Right lung (tissue), 10 donors: ENCODE measurements at places on chromosomes 3 and 15. TPM values are rescaled to one million over a fixed set of nuclear protein-coding genes. Genes with fewer than 3 reads are reported as not detected.

GRCh38 chr3:152760024-152760563 is 74.8 kb upstream of the P2RY1 start:
- no peak for DNase-seq

TADA3 gene
- polyA plus RNA-seq = 81.5 TPM

GRCh38 chr3:58784888-58785287 is 118.3 kb upstream of the FAM3D start:
- no peak for DNase-seq

- DNase-seq = no peak
Observed at GRCh38 chr3:16051691-16052090, 122.8 kb upstream of the GALNT15 start.

NR2F2 gene
- polyA plus RNA-seq = 141 TPM

CLCN2 gene
- polyA plus RNA-seq = 10.7 TPM

- DNase-seq = no peak
Observed at GRCh38 chr3:63819151-63819398, at the start of gene C3orf49. Gene C3orf49, plus strand, starts transcription at chr3:63819299. Its CDS starts 173 bp downstream, at chr3:63819472.

GRCh38 chr3:109313061-109313460 is 3.3 kb downstream of the DPPA2 start:
- DNase-seq = no peak

DNA sequence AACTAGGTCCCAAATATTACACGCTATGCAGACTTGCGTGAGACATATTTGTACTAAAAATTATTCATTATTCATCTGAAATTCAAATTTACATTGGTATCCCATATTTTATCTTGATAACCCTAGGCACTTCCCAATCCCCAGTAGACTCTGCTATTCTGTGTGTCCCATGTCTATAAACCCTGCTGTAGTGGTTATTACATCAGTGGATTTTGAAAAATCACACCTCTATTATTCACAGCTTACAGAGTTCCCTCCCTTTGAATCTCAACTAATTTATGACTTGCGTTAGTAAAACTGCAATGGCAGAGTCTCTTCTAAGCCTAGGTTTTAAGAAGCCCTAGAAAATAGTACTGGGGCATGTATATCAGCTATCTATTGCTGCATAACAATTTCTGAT is 54.3 kb downstream of the TRIM69 start:
- DNase-seq = no peak

DNA sequence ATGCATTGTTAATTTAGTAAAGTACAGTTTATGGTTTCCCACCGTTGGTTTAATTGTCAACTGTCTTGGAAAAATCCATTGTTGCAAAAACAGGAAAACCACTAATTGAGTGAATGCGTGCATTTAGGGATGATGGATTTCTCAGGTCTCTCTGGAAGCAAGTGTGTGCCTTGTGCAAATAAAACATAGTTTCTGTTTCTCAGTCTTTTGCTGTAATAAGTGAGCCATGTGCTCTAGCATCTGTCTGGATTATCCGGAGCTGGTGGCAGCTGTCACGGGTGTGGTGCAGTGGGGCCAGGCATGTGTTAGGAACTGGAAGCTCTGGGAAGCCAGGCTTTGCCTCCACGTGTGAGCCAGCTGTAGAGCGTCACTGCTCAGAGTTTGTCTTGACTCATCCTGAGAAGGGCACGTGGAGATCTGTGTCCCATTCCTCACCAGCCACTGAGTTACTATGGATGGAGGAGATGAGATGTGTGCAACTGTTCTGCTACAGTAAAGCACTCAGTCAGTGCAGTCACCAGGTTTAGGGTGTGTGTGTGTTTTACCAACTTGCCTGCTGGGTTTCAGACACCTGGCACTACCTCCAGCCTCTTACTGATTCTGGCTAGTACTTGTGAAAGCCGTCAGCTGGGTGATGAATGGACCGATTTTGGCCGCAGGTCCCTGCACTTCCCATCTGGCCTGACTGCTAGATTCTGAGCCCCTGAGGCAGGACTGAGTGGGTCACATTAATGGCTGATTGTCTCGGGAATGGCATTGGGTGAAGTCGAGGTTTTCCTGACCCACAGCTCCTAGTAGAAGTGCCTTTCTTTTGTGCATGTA is 7.2 kb downstream of the APBA2 start:
- DNase-seq = no peak

GOLGA6A gene
- polyA plus RNA-seq = not detected

SEC62 gene
- polyA plus RNA-seq = 110 TPM

LAMB2 gene
- polyA plus RNA-seq = 423 TPM

DNA sequence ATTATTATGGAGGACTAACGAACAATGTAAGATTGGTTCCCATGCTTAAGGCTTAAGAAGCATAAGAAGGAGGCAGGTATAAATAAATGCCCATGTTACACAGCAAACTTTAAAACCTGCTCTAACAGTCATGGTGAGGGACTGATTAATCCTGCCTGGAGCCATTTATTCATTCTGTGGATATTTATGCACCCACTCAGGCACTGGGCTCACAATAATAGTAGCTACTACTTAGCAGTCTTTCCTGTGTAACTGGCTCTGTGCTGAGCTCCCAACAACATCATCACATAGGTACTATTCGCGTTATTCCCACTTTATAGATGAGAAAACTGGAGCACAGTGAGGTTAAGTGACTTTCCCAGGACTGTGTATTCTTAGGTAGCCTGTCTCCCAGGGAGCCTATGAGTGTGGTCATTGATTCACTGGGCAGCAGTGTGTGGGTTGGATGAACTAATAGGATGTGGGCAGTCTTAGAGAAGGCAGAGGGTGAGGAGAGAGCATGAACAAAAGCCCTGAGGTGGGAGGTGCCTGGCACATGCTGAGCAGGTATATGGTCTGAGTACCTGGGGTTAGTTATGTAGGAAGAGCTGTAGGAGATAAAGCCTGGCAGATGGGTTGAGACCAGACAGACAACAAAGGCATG is 44.1 kb upstream of the UMPS start:
- no peak for DNase-seq

GRCh38 chr15:25597571-25597970 is 158.7 kb upstream of the UBE3A start:
- DNase-seq = no peak

HLTF gene
- 69.7 TPM for polyA plus RNA-seq

DNA sequence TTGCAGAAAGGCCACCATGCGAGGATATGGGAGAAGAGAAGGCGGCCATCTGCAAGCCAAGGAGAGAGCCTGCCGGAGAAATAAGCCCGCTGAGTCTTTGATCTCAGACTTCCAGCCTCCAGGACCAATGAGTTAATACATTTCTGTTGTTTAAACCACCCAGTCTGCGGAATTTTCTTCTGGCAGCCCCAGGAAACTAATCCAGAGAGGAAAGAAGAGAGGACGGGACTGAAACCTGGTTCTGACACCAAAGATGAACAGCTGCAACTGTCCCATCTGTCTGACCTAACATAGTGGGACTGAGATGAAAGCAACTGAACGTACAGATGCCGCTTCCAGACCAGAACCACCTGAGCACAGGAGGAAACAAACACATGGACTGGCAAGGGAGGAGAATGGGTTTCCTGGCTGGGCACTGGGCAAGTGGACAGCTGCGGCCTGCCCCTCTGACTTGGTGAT is 32.3 kb downstream of the VGLL4 start:
- no peak for DNase-seq

CFAP100 gene
- 7.9 TPM for polyA plus RNA-seq

OR4M2 gene
- not detected for polyA plus RNA-seq

- no peak for DNase-seq
Observed at GRCh38 chr3:16289144-16289889, 24.3 kb downstream of the OXNAD1 start.

DNA sequence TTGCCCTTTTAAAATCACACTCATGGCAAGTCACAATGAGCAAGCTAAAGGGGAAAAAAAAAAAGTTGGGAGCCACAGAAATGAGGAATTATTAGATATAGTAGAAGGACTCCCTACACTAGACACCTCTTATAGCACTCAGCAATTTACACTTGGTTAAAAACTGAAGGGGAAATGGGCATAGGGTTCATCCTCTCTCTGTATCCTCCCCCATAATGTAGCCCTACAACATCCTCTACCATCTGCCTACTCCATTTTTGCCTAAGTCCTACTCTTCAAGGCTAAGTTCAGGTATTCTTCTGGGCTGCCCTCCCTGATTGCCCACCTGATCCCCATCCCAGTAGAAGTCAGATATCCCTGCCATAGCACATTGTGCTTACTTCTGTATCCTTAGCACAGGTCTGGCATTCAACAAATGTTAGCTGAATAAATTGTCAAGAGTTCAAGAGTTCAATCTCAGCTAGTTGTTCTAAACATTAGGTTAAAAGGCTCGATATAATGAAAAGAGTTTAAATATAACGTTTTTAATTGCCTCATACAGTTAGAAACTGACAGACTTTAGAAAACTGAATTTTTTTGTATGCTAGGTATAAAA is 14.5 kb downstream of the SETD2 start:
- DNase-seq = no peak

DNA sequence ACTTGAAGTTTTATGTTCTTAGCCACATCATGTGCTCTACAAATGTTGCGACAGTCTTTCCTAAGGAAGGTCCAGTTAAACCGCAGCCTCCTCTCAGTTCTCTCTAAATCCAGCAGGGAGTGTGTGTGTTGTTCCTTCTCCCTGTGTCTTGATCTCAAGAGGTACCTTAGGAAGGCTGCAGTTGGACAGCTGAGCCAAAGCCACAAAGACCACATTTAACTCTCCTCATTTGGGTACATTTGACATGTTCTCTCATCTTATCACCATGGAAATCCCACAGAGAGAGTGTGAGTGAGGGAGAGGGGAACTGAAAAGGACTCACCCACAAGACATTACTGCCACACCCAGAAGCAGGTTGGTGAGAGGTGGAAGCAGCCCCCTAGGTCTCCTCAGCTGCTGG is 79.5 kb downstream of the CD200R1L start:
- DNase-seq = no peak

- DNase-seq = no peak
Observed at GRCh38 chr3:180306691-180307090, 270.0 kb upstream of the PEX5L start.

DNA sequence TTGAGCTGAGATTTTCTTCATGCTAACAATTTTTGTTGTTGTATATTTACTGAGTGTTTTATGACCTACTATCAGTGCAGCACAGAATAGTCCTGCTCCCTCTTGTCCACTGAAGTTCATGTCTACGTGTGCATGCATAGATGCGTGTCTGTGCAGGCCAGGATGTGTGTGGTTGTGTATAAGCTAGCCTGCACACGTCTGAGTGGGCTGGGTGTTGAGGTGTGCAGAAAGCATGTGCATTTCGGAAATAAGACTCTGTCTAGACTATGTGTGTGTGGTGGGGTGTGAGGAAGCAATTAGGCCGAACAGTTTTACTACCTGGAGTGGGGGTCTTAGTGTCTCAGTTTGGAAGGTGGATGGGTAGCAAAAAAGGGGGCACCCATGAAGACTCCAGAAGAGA is 39.2 kb downstream of the ATP2B2 start:
- no peak for DNase-seq

- DNase-seq = no peak
Observed at GRCh38 chr3:140597792-140598191, 80.1 kb upstream of the TRIM42 start.

DNA sequence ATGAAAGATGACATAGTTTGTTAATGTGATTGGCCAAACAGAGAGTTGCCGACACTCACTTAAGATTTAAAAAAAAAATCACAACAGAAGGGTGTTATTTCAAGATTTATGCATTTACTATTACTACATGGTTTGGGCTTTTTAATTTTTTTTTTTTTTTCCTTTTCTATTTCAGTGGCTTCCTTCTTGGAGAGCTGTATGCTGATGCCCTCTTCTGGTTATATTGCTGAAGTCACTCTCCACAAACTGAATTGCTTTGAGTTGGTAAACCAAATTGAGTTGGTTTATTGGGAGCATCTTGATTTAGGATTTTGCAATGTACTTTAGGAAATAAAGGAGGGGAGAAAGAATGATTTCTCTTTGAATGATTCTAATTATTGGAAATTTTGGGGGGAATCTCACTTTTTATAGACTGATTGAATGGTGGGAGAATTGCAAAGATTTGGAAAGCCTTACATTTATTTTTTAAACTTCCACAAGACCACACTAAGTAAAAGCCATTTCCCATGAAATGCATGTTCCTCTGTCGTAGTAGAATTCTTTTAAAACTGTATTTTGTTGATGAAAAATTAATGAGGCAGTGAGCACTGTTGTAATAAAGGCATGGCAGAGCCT is 186.6 kb upstream of the FEZF2 start:
- DNase-seq = no peak

GRCh38 chr3:30996467-30996866 is 102.0 kb upstream of the GADL1 start:
- no peak for DNase-seq

DNA sequence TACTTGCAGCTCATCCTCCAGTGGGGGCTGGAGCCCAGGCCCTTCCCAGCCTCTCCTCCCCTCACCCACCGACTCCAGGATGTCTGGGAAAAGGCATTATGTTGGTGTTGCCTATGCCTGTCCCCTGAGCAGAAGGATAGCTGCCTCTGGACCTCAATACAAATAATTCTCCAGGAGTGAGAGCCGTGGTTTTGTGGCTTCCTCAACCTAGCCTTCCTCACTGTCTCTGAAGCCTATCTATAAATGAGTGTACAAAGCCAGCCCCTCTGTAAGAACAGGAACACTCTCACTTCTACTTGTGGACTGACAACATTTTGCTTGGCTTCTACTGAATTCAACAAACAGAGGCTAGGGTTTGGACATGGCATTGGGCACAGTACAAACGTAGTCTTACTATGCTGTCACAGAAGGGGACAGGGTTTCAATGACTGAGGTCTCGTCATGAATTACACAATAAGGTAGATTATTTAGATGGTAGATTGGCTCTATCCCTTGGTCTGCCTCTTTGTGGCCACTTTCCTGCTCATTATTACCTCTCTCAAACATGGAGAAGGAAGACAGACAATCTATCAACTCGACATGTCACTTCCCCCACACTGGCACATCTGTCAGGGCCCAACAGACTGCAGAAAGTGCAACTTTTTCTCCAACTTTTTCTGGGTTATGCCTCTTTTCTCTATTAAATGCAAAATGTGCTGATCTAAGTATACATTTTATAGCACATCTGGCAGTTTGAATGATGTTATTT is 82.8 kb upstream of the MEX3B start:
- DNase-seq = no peak

GRCh38 chr3:195257454-195258448 is 13.2 kb downstream of the XXYLT1 start:
- no peak for DNase-seq

ICE2 gene
- polyA plus RNA-seq = 88.5 TPM
